ENCODE measurements at places on chromosomes 6 and 20. TPM values are rescaled to one million over a fixed set of nuclear protein-coding genes. Genes with fewer than 3 reads are reported as not detected.

RNF146 gene
- 29.4 TPM for polyA plus RNA-seq

SAMD3 gene
- polyA plus RNA-seq: 3.7 TPM

LCA5 gene
- 0.82 TPM for polyA plus RNA-seq

TLDC2 gene
- 14.6 TPM for polyA plus RNA-seq

CCDC167 gene
- 54.0 TPM for polyA plus RNA-seq

MAP3K5 gene
- 11.4 TPM for polyA plus RNA-seq

CST5 gene
- polyA plus RNA-seq: not detected

EFCAB8 gene
- not detected for polyA plus RNA-seq

SRPK1 gene
- polyA plus RNA-seq: 34.7 TPM

SYNGAP1 gene
- 2.4 TPM for polyA plus RNA-seq

SNRPB2 gene
- 52.3 TPM for polyA plus RNA-seq

RAD21L1 gene
- not detected for polyA plus RNA-seq

PAK5 gene
- not detected for polyA plus RNA-seq

SNAP25 gene
- 0.46 TPM for polyA plus RNA-seq

RNASET2 gene
- polyA plus RNA-seq: 35.4 TPM

All from sigmoid colon (tissue), 7 donors.